ENCODE measurements at places on chromosomes 7 and 10.
A peak's percentile ranks its signal among the peaks of the same experiment; 100 is the strongest.

- DNase-seq: no peak
Observed at GRCh38 chr10:76552091-76552873, 1085.3 kb downstream of the KCNMA1 start.

DNA sequence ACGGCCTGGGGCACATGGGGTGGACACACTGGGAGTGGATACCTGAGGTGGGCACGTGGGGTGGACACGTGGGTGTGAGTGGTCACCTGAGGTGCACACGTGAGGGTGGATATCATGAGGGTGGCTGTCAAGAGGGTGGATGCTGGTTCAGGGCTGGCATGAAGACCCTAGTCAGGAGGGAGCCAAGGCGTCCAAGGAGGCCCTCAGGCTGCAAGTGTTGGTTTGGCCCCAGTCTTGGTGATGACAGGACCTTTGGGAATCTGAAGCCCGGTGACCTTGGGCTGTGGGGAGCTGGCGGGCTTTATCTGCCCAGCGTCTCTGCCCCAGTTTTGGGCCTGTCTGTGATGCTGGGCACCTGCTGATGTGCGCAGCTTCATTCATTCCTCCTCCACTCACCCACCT, 24.9 kb upstream of the PFKFB3 start:
- no peak for DNase-seq

GRCh38 chr10:94358480-94358879, 4.3 kb downstream of the NOC3L start:
- peak; percentile 96 for DNase-seq

DNA sequence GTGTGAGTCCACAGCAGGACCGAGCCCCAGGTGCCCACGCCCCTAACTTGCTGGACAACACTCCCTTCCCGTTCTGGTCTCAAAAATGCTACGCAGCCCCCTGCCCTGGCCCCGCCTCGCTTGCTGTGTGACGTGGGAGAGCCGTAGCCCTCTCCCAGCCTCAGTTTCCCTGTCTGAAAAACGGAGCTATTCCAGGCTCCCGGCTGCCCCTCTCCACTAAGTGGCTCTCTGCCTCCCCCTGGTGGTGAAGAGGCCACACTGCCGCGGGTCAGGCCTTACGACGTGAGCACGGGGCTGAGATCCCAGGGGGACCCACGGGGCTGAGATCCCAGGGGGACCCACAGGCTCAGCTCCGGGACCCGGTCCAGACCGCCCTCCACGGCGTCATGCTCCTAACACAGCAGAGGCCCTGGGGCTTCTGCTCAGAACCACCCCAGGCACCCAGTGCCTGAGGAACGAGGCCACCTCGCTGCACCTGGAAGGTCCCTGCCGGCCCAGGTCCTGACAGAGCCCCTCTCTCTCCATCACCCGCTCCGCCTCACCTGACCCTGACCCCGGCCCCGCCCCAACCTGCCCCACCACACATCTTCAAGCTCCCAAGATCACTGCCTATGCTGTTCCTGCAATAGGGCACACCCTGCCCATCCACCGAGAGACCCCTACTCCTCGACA, 26.7 kb downstream of the MICALL2 start:
- peak; percentile 16 for DNase-seq

GRCh38 chr7:39321909-39322498, 244.2 kb upstream of the YAE1 start:
- no peak for DNase-seq

GRCh38 chr10:119933179-119933578, 40.6 kb downstream of the SEC23IP start:
- DNase-seq: peak; percentile 15

- DNase-seq: no peak
Observed at GRCh38 chr10:69838418-69838817, 36.7 kb downstream of the COL13A1 start.

- peak; percentile 17 for DNase-seq
Observed at GRCh38 chr10:96072674-96073073, 29.3 kb downstream of the CCNJ start.

- DNase-seq: no peak
Observed at GRCh38 chr7:43701929-43702328, 27.4 kb downstream of the COA1 start.

DNA sequence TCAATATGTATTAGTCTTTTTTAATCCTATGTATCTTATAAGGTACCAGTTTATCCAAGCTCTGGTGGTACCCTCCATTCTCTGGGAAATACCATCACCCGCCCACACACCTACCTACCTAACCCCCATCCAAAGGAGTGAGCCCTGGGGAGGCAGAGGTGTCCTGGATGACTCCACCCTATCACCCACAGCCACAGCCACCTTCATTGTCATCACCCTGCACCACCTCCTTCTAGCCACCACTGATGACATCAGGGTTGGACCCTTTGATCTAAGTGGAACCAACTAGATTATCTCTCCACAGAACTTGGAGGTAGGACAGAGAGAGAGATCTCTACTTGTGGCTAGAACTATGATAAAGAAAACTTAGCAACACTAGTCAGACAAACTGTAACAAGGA, 259.4 kb downstream of the PARD3 start:
- no peak for DNase-seq

DNA sequence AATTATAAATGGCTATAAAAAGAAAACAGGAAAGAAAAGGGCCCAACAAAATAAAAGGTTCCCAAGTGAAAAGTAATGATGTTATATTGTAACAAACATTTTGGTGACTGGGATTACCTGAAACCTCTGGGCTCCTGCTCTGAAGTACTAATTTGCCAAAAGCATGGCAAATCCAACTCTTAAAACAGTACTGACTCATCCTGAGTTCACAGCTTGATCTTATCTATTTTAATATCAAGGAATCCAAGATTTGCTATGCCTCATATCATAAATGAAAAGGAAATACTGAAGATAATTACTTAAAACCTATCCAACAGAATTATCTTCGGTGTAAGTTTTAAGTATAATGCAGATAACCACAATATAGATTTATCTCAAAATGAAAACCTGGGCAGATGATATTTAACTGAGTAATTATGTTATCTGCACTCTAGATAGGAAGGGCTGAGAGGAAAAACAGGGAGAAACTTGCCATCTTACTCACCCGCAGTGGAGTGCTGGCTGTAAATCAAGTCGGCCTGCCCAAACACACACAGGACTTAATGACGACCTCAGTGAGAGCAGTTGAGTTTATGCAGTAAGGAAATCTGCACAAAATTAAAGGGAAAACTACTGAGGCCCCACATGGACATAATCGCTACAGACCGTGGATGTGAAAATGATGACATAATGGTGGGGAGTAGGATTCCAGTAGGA, 48.4 kb downstream of the MPP7 start:
- DNase-seq: peak; percentile 92

DNA sequence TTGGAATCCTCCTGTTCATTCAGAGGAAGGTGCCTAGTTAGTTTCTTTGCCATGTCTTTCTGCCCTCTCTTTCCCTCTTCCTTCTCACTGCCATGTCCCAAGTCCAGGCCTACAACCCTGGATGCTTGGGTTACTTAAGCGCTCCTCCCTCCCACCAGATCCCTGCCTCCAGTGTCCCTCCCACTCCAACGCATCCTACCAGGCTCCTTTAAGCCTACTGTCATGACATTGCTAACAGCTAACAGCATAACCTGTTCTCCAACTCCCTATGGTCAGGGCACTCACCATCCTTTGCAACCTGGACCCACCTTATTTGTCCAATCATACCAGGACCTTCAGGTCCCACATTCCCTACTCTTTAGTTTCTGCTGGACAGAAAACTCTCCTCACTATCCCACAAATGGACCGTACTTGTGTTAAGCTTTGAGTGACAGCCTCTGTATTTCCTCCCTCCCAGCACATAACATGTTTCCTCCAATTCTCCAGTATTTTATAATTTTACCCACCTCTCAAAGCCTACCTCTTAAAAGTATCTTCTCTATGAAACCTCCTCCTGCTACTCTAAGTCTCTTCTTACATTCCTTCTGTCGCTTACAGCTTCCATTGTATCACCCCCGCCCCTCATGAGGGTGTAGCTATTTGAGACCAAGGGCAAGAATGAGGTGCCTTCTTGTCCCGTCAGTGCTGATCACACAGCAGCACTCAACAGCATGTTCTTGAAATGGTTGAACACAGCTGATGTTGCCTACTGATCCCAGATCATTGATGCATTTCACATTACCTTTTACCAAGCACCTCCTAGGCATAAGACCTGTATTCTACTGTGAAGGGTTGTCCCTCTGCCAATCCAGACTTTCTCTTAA, 1.7 kb downstream of the BLNK start:
- no peak for DNase-seq

- no peak for DNase-seq
Observed at GRCh38 chr7:140541176-140541512, 61.8 kb upstream of the MKRN1 start.

DNA sequence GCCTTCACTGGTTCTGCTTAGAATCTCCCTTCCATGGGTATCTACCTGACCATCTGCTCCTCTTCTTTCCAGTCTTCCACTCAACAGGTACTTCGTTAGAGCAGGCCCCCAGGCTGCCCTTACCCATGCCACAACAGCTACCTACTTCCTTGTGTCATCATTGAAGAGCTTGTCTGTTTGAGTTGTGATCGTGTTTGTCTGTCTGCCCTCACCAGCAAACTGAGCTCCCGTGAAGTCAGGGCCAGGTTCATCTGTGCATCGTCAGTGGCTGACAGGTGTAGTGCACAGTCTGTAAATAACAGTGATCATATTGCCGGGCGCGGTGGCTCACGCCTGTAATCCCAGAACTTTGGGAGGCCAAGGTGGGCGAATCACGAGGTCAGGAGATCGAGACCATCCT, 5.0 kb downstream of the NIPSNAP2 start:
- DNase-seq: no peak

GRCh38 chr7:104984585-104985258, 29.3 kb upstream of the KMT2E start:
- DNase-seq: no peak

- no peak for DNase-seq
Observed at GRCh38 chr7:101233907-101234547, 3.6 kb downstream of the CLDN15 start.

DNA sequence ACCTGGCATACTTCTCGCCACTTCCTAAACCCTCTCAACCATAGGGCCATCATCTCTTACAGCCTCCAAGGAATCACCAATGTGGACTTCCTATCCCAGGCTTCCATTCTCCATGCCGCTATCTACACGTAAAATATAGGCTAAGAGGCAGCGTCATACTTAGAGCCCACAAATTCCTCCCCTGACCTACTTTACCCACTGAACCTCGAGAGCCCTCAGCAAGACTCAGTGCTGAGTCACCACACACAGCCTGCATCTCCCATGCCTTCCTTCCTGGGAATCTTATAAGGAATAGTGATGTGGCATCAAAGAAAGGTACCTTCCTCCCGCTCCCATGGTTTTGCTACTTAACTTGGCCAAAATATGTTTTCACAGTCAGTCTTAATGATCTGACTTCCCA, 435.6 kb upstream of the NFE2L3 start:
- no peak for DNase-seq

- DNase-seq: peak; percentile 33
Observed at GRCh38 chr10:117167789-117168674, 29.3 kb upstream of the KCNK18 start.

- DNase-seq: peak; percentile 69
Observed at GRCh38 chr10:33612551-33612950, 278.1 kb upstream of the NRP1 start.

GRCh38 chr10:132542086-132542775, 4.6 kb downstream of the INPP5A start:
- no peak for DNase-seq

DNA sequence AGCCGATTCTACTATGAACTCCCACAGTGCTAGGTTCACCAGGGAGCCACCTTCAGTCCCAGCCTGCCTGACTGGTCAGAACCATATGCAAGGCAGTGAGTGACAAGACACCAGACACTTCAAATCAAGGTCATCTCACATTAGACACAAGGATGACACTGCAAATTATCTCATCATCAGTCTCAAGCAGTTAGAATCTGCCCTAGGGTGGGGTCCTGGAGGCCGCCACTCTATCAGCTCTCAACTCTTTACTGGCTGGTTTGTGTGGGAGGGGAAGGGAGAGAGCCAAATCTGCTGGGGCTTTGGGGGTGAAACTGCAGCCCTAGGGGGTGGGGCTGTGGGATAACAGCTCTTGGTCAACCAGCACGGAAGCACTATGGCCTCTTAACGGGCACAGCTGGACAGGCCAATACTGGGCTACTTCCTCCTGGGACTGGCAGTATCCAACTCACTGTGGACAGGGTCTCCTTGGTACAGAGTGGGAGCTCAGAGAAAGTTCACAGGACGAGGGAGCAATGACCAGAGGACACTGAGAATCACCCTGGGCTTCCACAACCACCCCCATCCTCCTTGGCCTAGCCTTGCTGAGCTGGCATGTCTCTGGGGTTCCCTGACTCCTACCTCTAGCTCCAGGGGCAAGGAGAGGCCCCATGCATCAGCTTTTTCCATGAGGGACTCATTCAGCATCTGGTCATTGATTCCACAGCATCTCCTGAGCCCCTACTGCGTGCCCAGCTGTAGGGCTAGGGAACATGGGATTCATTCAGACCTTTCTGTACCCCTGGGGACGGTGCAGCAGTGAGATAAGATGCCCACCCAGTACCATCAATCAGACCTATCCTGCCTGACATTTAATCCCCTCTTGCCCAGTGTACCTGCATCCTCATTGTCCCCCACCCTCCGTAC, 5.4 kb downstream of the GPRIN2 start:
- no peak for DNase-seq

DNA sequence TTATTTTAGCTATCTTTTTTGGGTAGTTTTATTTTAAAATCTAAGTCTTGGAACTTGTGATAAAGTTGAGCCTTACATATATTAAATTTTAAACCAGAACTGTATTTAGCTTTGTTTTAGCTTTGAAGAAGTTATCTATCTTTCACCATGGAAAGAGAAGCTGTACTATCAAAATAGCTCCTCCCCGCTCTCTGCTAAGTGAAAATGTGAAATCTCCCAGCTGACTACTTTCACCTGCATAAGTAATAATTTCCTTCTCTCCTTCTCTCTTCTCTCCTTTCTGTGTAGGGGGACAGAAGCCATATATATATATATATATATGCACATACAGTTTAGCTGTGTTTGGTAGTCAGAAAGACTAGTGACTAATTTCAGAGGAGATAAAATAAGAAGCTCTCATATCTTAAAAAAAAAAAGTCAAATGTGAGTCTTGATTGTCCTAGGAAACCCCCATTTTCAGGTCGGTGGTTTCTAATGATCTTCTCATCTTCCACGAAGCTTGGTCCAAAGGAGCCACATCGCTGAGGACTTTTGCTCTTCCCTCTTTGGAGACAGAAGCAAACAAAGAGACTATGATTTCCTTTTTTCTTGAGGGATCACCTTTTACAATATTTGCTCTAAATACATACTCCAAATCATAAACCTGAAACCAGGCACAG, 30.6 kb upstream of the GDI2 start:
- no peak for DNase-seq

GRCh38 chr10:124705817-124706461, 38.2 kb downstream of the FAM53B start:
- DNase-seq: no peak

- peak; percentile 61 for DNase-seq
Observed at GRCh38 chr7:85719981-85720953, 533.4 kb upstream of the SEMA3D start.

All from fibroblast of lung (primary cell).